Cerebellum (tissue), 4 donors: ENCODE measurements at places on chromosomes 3 and 15.

DNA sequence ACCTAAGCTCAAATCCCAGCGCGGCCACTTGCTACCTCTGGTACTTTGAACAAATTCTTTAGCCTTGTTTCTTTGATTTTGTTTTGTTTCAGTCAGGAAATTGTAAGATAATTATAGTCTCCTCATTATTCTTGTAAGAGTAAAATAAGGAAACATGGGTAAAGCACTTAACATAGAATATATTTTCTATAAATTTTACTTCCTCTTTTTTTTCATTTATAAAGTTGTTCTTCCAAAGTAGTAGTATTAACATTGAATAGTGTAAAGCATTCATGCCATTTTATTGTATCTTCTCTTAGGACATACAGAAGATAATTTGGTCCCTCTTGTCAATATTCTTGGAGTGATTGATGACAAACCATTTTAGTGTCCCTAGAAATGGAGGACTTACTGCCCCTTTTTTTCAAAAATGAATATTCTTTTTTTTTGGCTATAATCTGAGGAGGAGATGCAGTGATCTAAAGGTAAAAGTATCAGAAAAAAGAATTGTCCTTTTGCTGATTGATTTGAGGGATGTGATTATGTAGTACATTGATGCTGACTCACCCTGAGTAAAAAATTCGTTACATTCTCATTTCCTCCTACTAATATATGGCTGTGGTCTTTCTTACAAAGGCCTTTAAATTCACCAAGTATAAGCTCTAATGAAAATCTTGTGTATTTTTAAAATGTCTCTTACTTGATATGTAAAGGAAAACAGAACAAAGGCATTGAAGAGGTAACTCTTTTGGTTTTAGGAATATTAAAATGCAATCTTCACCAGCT, 51.0 kb downstream of the ALCAM start:
- DNase-seq = no peak

GRCh38 chr3:52682016-52682415, 3.7 kb downstream of the PBRM1 start:
- peak; percentile 16 for DNase-seq

DNA sequence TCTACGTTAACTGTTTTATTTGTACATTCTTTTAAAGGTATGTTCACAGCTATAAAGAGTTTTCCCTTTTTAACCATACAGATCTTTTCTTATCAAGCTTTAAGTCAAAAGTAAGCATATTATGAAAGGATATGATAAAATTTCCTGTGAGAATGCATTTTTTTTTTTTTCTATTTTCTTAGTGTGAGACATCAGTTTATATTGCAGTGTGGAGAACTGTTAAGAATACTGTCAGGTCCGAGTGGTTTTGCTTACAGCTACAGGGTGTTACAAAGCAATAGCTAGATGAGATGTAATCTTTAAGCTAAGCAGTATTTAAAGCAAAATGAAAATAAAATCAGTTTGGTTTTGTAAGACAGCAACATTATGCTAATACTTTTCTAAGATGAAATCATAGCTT, 133.2 kb downstream of the SLC25A26 start:
- no peak for DNase-seq

- DNase-seq = no peak
These were observed 158.2 kb upstream of the TSC22D2 start for GRCh38 chr3:150249779-150250470.

- DNase-seq = no peak
These were observed 24.8 kb upstream of the CMTM7 start for GRCh38 chr3:32366638-32367397.

DNA sequence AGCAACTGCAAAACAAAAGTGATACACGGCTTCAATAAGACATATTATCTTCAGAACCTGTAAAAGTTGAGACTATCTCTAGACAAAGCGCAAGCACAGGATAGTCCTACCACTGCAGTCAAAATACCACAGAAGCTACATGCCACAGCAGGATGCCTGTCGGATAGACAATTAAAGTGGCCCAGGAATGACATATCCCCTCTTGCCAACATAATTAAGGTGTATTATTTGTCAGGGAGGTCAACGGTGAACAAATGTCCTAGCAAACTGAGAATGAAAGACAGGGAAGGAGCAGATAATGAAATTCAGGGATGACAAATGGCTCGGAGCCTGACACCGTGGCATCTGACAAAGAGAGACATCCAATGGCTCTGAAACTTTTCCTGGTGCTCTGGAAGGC, 185.7 kb downstream of the MECOM start:
- DNase-seq = no peak

DNA sequence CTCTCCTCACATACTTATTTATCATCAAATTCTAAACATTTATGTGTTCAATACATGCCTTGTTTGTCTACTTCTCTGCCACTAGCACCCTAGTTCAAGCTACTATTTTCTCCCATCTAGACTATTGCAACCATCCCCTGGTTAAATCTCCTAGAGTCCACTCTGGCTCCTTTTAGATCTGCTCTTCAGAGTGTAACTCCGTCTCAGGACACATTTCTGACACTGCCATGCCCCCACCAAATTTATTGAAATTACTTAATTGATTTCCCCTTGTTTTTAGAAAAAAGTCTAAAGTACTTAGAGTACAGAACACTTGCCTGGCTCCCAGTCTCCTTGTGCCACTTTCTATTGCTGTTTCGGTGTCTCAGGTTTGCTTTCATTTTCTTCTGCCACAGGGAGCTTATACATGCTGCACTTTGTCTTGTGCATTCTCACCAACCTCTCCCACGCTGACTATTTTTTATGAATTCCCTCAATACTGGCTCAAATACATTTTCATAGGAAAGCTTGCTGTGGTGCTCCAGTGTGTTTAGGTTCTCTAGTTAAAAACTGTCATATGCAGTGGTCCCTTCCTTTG, 792.3 kb downstream of the DIPK2A start:
- no peak for DNase-seq
